A172 (cell line): ENCODE measurements at places on chromosomes 16 and 17. TPM values are rescaled to one million over a fixed set of nuclear protein-coding genes. Genes with fewer than 3 reads are reported as not detected.

GRCh38 chr17:17985153-17985552 lies 12.5 kb downstream of the DRC3 start:
- DNase-seq, result no peak

- no peak for DNase-seq
These were observed 1.7 kb upstream of the CBX8 start for GRCh38 chr17:79798299-79799173.

GRCh38 chr17:65099941-65100315 lies 37.2 kb upstream of the RGS9 start:
- peak; percentile 90 for DNase-seq

DNA sequence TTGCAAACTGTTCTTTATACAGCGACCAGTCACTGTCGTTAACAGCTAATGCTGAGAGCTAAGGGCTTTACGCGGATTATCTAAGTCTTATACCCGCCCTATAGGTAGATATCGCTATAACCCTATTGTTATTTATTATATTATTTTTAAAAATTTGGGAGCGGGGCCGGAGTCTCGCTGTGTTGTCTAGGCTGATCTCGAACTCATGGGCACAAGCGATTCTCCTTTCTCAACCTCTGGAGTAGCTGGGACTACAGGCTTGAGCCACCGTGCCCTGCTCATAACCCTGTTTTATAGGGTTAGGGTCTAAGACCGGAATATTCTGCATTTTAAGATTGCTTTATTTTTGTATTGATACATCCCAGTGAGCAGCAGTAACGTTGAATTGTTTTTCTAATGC lies 24.7 kb downstream of the DEF8 start:
- DNase-seq, result no peak

DNA sequence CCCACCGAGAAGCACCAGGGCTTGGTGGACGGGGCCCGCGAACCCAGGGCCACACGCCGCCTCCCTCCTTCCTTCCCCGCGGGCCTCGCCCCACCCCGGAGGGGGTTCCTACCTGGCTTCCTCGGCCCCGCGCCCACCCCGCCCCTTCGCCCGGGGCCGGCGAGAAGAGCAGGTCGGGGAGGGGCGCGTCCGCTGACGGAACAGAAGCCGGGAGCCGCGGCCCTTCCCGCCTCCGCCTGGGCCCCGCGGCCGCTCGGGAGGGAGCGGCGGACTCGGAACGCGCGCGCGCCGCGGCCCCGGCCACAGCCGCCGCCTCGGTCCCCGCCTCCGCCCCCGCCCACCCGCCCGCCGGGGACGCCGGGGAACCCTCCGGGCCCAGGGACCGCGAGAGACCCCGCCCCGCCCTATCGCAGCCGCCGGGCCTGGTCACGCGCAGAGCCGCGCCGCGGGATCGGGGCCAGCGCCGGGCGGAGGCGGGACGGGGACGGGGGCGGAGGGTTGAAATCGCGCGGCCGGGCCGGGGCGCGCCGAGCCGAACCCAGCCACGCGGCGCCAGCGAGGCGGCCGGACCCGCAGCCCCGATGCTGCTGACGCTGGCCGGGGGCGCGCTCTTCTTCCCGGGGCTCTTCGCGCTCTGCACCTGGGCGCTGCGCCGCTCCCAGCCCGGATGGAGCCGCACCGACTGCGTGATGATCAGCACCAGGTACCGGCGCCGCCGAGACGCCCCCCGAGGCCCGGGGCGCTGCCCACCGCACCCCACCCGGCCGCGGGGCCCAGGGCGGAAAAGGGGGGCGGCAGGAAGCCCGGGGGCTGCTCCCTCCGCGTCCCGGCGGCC lies at the start of gene TLCD3A:
Gene TLCD3A (plus strand): TSS at position 530 of the 835 bp plus-strand sequence. CDS start 52 bp downstream, at position 582.
- peak; percentile 22 for DNase-seq

DNA sequence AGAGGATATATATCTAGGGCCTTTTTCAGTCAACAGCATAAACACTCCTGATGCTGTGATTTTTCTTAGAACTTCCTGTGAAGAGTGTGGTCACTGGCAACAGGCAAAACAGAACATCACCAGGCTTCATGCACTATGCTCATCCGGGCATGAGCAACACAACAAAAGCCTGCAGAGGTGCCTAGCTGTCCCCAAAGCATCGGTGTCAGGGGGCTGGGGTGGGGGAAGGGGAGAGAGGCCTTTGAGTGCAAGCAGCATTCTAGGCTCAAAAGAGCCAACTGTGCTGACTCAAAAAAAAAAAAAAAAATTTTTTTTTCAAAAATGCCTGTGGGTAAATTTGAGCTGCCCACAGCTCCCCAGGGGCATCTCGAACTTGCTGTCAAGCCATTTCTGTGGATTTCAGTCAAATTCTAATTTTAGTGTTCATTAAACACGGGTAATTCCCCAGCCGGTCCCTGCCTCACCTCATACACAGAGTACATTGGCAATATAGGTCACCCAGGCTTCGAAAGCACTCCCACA lies 194.6 kb upstream of the DYNLRB2 start:
- no peak for DNase-seq

SEZ6 gene
- 0.07 and 0.52 TPM in 2 replicates for total RNA-seq

SCRN2 gene
- total RNA-seq, result 56.8 and 65.4 TPM in 2 replicates

TEX14 gene
- total RNA-seq, result 0.02 and 0.19 TPM in 2 replicates

MT1G gene
- not detected in 2 replicates for total RNA-seq

ASPHD1 gene
- 18.4 and 22.0 TPM in 2 replicates for total RNA-seq
